ENCODE measurements at places on chromosomes 6 and 20. TPM values are rescaled to one million over a fixed set of nuclear protein-coding genes. Genes with fewer than 3 reads are reported as not detected.

- no peak for DNase-seq
These were observed 14.4 kb upstream of the SLC17A2 start for GRCh38 chr6:25944688-25945574.

DNA sequence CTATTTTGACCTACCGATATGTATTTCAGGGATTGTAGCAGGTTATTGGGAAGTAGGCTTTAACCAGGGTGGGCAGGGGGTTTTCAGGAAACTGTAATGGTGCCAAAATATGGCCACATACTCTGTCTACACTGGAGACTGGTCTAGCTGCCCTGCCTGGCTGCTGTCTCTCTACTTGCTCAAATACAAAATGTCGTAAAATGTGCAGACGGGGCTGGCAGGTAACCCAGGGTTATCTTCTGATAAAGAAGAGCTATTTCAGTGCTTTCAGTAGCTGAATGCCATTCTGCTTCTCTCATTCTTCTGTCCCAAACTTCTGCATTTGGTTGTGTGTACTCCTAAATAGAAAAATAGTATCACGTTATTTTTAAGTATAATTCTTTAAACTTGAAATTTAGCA is 616.2 kb downstream of the EPM2A start:
- DNase-seq: no peak

DNA sequence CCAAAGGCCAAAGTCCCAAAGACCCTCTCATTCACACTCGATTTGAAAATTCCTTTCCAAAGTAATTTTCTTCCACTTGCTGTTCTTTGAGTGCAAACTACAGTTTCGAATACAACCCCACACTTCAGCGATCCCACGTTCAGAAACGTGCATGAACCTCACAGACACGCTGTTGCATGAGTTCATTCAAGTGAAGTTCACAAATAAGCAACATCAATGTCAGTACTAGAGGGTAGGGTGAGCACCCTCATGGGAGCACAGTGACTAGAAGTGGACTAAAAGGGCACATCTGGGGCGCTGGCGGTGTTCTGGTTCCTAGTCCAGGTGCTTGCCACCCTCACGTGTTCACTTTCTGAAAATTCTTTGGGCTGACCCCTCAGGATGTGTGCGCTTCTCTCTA is 59.0 kb downstream of the FAM50B start:
- DNase-seq: no peak

DNA sequence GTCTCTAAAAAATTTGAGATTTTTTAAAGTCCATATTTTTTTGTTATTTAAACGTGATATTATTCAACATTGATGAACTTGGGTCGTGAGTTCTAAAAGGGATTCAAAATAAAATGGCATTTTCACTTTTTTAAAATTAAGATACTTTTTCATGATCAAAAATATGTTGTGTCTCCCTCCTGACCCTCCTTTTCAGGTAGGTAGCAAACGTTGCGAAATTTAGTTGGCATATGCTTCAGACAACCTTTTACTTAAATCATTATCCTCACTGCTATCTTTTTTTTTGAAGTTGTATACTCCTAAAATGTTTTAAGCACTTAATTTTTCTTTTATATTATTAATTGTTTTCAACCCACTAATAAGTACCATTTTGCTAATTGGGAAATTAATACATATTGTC is 133.5 kb downstream of the ARHGAP18 start:
- no peak for DNase-seq

DNA sequence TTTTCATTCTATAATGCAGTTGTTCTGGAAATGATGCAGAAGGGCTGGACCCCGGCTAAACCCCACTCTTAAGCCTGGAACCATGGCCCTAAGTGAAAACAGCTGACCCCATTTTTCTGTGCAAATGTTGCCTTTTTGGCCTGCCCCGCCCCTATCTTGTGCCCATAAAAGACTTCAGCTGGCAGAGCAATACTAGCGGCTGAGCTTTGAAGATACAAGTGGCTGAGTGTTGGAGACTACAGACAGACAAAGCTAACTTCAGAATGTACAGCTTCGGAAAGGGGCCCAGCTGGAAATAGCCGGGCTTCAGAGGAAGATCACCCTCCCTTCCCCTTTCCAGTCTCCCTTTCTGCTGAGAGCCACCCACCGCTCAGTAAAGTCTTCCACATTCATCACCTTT is 258.6 kb upstream of the SPTLC3 start:
- DNase-seq: no peak

DNA sequence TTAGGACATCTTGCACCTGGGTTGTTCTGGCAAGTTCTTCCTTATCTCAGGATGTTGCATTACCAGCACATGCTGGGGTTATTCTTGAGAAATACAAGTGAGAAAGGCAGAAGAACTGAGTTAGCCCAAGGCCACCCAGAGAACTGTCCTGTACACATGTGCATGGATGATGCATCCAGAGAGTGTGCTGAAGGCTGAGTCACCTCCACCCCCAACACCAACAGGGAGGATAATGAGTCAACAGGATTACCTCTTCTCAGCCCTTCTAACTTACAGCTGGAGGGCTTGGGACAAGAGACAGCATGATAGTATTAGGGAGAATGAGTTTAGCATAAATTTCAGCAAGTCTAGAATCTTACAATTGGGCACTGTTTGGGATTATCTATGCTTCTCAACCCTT is 8.5 kb downstream of the SCGN start:
- peak; percentile 63 for DNase-seq

- DNase-seq: no peak
These were observed 92.7 kb upstream of the GLP1R start for GRCh38 chr6:38955861-38956260.

- DNase-seq: no peak
These were observed 10.1 kb upstream of the GMEB2 start for GRCh38 chr20:63636752-63637628.

DNA sequence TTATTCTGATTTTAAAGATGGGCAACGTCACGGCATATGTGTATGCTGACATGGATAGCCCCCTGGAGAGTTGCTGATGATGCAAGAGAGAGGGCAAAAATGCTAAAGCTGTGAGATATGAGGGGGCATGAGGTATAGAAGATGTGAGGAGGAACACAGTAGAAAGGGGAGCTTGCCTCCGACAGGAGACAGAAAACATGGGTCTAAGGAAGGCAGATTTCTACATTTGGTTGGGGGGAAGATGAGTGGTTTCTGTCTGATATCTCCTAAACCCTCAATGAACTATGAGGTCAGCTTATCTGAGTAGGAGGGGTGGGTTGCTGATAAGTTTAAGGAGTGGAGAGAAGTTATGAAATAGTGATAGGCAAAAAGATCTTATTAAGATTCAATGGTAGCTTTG is 6.0 kb downstream of the RNF24 start:
- DNase-seq: no peak

DNA sequence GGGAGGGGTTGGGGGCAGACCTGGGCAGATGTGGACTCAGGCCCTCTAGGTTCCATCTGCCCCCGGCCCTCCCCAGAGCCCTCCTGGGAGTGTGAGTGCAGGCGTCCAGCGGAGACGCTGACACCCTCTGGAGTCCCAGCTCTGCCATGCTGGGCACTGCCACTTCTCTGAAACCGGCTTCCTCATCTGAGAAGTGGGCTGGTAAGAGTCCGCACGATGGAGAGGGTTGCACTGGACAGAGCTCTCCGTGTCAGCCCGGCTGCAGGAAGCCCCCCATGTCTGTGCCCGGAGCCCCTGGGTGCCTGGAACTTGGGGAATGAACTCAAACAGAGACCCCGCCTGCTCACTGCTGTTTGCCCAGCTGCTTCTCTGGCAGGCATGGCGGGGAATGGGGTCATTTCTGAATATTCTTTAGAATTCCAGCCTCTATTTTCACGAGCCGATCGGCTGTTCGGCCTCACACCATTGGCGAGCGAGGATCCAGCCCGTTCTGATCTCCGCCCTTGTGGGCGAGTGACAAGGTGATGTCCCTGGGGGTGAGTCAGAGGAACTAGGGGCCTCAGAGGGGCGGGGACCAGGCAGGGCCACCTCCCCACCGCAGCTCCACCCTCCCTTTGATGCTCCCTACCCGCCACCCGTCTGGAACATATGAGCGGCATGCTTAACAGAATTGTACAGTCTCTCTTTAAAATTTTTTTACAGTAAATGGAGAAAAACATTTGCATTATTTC is 47.8 kb upstream of the GATA5 start:
- no peak for DNase-seq

- peak; percentile 9 for DNase-seq
These were observed 4.8 kb downstream of the F13A1 start for GRCh38 chr6:6315660-6316059.

- no peak for DNase-seq
These were observed 2.8 kb upstream of the TOMM6 start for GRCh38 chr6:41784581-41785171.

- no peak for DNase-seq
These were observed 471.8 kb upstream of the AGPAT4 start for GRCh38 chr6:161745594-161746141.

GRCh38 chr20:41055679-41056078 is 27.1 kb downstream of the TOP1 start:
- DNase-seq: no peak

Gene SOBP
- total RNA-seq: 1.8 TPM

Gene CST5
- total RNA-seq: 0.34 TPM

Gene ARMC12
- 0.29 TPM for total RNA-seq

Gene TPD52L1
- total RNA-seq: 63.3 TPM

Gene CD40
- 58.3 TPM for total RNA-seq

Gene ADA
- 18.1 TPM for total RNA-seq

Gene TREM2
- total RNA-seq: not detected
